Mesothelial cell of epicardium (in vitro differentiated cells): ENCODE measurements at places on chromosomes 12 and 14.

- no peak for DNase-seq
Observed at GRCh38 chr14:87305345-87305744, 687.6 kb downstream of the GALC start.

GRCh38 chr12:50828886-50829285, 13.8 kb upstream of the TMPRSS12 start:
- no peak for DNase-seq

GRCh38 chr12:38736821-38737220, 168.6 kb downstream of the CPNE8 start:
- no peak for DNase-seq

GRCh38 chr14:65345266-65345665, 67.3 kb upstream of the FUT8 start:
- DNase-seq: no peak

DNA sequence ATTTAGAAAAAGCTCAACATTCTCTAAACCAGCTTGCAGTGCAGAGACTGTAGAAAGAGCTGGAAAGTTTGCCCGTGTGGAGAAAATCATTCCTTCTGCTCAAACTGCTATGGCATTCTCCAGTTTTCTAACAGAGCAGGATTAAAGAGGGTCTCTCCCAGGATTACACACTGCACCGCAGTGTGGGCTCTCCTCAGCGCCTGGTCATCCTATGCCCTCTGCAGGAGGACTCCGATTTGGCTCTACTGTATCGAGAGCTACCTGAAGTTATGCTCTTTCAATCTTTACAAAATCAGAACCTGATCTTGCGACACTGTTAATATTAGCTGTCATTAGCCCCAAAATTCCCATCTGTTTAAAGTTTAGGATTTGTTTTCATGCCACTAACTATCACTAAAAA, 33.0 kb downstream of the BHLHE41 start:
- no peak for DNase-seq
